Muscle of back (tissue), 13 donors: ENCODE measurements at places on chromosomes 2 and 18.

DNA sequence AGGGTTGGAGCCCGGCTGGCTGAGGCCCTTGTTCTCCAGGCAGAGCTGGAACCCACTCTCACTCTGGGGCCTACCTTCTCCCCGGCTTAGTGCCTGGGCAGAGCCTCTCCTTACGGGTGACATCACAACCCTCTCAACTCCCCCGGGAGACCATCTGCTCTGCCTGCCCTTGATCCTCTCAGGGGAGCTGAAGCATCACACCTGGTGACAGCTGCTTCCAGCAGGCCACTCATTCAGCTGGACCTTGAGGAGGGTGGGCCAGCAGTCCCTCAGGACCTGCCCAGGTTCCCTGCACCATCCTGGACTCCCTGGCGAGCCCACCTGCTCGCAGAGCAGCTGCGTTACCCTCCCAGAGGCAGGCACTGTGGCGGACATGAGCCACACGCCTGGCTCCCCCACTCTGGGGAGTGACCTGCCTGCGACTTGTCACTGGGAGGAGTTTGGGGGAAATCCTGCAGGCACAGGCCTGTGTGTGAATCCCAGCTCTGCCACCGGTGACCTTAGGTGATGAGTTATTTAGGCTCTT is 13.1 kb downstream of the HS6ST1 start:
- peak; percentile 65 for DNase-seq

DNA sequence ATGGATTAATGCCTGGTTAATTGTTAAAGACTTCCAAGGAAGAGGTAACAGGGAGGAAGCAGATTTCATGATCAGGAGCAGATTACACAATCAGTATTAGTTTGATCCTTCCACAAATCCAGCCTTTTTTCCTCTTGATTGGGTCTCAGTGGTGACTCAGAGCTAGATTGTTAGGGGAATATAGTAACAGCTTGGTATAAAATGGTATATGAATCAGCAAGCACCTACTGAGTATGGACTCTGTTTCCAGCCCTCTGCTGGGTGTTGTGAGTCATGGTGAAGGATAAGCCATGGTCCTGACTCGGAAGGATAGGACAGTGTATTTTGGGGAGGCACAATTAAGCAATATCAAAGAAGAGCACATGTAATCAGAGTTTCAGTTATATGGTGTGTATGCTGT is 272.4 kb upstream of the DPP10 start:
- no peak for DNase-seq

GRCh38 chr2:236659758-236660150 is 90.1 kb downstream of the ACKR3 start:
- peak; percentile 63 for DNase-seq

GRCh38 chr2:118089139-118089800 is 999 bp downstream of the INSIG2 start:
- DNase-seq = no peak

DNA sequence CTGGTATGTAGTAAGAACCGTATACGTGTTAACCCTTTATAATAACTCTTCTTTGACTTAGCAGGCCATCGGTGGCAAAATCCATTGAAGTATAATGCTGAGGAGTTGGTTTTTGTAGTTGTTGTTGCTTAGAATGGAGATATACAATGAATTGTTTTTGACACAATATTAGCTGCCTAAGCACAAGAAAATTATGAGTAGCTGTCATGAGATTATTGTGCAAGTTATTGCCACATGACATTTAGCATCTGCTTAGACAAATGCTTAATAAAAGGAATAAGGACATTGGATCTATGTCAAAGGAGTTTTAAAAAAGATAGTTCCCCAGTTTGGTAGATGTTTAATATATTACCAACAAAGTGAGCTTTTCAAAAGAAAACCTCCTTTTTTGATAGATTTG is 59.9 kb downstream of the ABCB11 start:
- no peak for DNase-seq

DNA sequence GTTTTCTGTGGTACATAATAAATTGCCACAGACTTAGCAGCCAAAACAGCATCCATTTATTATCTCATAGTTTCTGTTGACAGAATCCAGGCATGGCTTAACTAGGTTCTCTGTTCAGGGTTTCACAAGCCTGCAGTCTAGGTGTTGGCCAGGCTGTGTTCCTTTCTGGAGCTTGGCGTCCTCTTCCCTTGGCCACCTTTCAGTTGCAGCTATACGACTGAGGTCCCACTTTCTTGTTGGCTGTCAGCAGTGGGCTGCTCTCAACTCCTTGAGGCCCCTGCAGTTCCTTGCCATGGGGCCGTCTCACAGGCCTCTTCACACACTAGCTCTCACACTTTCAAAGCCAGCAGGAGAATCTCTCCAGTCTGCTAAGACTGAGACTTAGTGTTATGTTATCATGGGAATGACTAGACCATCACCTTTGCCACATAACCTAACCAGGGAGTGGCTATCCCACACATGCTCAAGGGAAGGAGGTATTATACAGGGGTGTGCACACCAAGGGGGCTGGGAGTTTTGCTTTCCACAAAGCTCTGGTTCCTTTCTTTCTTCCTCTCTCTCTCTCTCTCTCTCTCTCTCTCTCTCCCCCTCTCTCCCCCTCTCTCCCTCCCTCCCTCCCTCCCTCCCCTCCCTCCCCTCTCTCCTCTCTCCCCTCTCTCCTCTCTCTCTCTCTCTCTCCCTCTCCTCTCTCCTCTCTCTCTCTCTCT is 15.8 kb downstream of the RIOK3 start:
- peak; percentile 29 for DNase-seq

DNA sequence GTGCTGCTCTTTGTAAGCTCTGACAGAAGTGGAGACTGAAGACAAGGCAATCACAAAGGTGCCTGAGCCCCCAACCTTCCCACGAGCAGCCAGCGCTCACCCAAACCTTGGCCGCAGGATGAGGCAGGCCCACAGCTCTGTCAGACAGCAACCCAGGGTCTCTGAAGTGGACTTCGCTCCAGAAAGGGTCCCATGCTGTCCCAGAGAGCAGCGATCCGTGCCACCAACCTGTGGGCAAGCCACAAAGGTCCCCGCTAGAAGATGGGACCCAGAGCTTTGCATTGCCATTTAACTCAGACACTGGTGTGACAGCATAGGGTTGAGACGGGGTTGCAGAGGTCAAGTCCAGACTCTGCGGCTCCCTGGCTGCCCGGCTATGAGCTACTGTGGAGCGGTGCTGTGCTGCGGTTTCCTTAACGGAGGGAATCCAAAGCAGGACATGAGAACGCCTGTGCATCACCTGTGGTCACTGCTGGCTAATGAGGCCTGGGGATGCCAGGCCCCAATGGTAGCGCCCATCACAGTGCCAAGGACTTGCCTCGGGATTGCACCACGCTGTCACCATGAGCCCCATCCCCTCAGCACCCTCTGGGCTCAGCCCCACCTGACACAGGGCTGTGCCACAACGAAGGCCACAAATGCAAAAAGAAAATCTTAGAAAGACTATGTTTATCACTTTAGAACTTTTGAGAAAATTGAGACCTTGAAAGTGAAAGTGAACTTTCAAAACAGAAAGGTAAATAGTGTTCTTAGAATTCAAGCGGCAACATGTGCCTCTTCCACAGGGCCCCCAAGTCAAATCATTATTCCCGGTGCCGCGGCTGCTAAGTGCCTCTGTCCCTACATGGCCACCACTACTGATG is 103.4 kb downstream of the HDAC4 start:
- DNase-seq = no peak

DNA sequence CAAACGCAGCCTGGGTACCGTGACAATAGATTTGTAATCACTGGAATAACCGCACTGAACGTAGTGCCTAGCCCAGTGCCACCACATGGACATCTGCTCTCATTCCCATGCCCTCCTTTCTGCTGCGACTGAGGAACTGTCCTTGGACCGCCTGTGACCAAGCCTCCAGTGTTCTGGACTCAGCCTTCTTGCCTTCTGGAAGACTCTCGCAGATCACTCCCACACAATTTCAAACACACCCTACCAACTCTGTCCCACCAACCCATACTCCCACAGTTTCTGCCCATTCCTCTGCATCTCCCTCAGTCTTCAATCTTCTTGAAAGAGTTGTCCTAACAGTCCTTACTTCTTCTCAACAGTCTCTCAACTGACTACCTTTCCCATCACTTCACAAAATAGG is 2.1 kb downstream of the RNF149 start:
- DNase-seq = no peak

GRCh38 chr18:63439334-63439733 is 17.1 kb upstream of the VPS4B start:
- DNase-seq = peak; percentile 62
